ENCODE measurements at places on chromosomes 7 and 10. TPM values are rescaled to one million over a fixed set of nuclear protein-coding genes. Genes with fewer than 3 reads are reported as not detected.

- DNase-seq = no peak
Observed at GRCh38 chr7:127822822-127823508, 171.0 kb downstream of the SND1 start.

Gene OPALIN
- not detected for total RNA-seq

- no peak for DNase-seq
Observed at GRCh38 chr7:7249814-7250213, 67.5 kb downstream of the C1GALT1 start.

- no peak for DNase-seq
Observed at GRCh38 chr7:121385800-121386179, 10.3 kb downstream of the FAM3C start.

DNA sequence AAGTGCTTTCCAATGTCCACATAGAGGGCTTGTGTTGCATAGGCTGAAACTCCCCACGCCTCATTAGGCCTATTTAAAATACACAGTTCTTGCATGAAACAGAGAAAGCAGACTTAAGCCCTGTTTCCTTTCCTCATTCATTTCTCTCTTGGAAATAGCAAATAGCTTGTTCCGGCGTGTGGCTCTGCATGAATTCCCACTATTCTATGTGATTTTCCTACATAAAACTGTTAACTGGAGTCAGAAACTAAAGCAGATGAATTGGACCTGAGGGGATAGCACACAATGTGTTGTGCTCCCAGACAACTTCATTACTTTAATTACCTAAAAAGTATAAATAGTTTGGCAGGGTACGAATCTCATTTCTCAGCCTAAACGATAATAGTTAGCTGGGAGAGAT, 981.5 kb downstream of the SORCS1 start:
- DNase-seq = no peak

DNA sequence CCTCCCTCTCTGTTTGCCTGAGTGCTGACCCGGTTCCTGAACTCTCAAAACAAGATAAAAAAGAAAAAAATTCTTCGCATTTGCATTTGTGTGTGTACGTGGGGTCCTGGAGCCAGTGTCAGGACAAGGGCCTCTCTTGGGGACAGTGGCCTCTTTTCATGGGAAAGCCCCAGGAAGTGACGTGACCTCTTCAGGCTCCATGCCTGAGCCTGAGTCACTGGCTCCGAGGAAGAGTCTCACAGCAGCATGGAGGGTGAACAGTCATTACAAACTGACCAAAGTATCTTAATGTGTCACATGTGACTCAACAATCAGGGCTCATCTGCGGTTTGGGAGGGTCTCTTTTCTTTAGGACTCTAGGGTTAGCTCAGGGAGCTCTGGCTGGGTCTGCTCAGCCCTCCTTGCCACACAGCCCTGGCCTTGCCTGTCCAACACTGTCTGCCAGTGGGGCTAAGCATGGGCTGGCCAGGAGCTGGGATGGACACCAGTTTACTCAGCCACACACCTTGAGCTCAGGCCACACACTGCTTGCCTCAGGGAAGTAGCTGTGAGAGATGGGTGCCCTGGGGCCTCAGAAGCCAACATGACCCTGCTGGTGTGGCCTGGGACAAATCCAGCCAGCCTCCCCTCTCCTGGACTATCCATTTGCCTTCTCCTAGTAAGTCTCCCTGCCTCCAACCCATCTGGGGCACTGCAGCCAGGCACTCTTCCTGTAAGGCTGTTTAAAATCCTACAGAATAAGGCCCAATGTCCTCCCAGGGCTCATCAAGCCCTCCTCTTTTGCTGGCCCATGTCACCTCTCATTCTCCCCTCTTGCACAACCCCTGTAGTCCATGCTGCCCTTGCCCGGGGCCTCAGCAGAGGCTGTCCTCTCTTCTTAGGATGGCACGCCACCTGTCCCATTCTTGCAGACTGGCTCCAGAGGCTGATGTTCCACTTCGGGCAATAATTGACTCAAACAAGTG, 10.5 kb downstream of the TMEM273 start:
- peak; percentile 63 for DNase-seq

Gene DHTKD1
- total RNA-seq = 25.4 TPM

DNA sequence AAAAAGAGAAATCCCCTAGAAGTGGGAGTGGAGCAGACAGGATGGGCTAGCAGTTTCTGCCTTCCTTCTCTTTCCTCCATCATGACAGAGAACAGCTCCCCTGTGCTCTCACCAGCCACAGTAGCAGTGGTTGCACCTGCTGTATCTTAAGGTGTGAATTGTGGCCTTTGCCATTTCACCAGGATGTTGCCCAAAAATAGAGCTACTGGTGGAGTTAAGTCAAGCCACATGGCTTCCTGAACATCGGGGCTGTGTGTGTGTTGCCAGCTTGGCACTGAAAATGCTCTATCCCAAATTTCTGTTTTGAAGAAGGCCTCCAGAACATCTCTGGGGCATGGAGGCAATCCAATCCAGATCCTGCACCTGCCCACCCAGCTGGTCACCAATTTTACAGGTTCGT, 348.7 kb downstream of the EXOC4 start:
- DNase-seq = no peak

Gene LRRC4
- total RNA-seq = 1.1 TPM

Gene PAPSS2
- 24.4 TPM for total RNA-seq

DNA sequence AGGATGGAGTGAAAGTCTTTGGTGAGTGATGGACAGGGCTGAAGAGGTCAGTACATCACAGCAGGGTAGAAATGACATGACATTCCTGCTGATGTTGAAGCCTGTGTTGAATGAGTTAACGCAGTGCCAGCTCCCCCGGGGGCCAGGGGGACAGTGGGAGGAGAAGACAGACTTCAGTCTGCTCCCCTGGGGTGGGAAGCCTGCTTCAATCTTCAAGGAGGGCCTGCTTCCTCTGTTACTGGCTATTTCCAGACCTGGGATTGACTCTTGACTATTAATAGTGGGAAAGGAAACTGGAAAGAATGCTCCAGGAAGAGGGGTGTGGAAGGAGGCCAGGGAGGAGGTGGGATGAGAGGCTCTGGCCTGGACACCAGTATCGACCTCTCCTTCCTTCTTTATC, 27.2 kb downstream of the PODXL start:
- no peak for DNase-seq

- no peak for DNase-seq
Observed at GRCh38 chr7:80151274-80151665, 16.6 kb downstream of the GNAI1 start.

DNA sequence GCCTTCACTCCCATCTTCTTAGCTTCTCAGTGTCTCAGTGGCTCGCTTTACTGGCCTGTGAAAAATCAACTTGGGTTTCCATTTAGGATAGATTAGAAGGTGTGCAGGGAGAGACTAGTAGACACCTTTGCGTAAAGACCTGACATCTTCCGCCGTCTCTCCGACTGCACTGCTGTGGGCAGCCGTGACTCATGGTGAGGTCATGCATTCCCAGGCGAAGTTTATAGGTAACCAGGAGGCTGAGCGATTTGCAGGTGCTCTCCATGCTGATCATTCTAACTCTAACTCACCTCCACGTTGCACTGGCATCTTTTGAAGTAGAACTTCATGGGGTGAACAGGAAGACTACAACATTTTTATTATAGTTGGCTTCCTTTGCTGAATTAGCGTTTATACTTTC, 68.0 kb upstream of the ZNF438 start:
- peak; percentile 92 for DNase-seq

Gene LDB3
- not detected for total RNA-seq

Gene MET
- total RNA-seq = 155 TPM

DNA sequence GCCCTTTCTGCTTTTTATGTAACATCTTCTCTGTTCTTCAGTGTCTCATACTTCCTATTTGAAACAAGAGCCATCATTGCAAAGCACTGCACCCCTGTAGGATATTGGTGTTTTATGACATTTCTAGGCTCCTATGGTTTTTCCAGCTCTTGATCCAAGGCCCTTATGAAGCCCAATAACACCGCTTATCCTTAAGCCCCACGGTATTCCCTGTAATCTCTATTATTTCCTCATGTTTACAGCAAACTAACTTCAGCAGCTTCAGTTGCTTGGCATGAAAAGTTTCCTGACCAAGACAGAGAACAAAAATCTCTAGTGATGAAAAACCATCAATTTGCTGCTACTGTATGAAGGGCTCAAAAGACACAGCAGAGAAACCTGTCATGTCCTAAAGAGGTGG, 34.1 kb upstream of the TES start:
- DNase-seq = no peak

Gene TRPV5
- total RNA-seq = not detected

Gene AASS
- 11.9 TPM for total RNA-seq

DNA sequence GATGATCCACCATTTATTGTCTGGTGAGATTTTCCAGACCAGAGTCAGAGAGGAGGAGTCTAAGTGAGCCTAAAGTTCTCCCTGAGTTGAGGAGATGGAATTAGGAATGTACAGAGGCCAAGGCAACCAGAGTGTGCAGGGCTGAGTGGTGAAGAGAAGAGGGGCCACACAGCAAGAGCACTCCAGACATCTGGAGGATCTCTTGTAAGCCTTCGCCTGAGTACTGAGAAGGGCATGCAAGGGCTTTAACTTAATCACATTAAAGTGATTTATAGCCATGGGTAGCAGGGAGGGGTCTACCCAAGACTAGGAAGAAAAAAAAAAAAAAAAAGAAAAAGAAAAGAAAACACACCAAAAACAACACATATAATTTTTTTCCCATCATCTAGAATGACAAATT, 1190.4 kb downstream of the GATA3 start:
- no peak for DNase-seq

DNA sequence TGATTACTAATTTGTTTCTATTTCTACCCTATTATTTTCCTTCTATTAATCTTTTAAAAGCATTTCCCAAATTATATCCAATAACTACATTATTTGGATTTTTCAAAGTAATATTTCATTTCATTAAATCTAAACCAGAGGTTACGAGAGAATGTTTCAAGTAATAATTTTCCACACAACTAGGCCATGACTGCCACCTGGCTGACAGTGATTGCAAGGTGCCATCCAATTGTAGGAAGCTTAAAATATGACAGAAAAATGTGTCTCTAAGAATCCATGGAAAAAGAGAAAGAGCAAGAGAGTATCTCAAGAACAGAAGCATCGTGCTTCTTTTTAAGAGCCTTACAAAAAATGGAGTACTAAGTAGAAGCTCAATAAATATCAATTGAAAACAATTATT, 48.7 kb downstream of the TPK1 start:
- DNase-seq = no peak

DNA sequence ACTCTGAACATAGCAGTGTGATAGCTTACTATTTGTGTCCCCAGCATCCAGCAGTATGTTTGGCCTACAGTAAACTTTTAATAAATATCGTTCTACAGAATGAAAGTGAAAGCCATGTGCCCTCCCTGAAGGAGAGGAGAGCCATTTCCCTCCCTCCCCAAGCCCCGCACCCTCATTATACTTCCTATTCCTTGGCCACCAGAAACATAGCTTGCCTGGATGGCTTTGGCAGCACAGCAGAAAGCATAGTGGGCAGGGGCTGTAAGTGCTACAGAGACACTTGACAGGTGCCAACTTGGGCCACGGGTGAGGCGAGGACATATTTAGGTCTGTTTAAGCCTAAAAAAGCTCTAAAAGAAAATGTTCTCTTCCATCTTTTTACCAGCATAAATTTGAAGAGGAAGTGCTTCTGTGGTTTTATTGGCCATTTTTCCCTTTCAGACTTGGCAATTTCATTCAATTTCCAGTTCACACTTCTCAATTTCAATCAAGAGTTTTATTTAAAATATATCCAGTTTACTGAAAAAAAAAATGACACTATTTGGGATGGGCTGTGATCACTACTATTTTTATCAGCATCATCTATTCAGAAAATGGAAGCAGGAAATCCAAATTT, 12.7 kb downstream of the HHEX start:
- DNase-seq = no peak

- no peak for DNase-seq
Observed at GRCh38 chr7:43511769-43512515, 71.0 kb upstream of the STK17A start.

DNA sequence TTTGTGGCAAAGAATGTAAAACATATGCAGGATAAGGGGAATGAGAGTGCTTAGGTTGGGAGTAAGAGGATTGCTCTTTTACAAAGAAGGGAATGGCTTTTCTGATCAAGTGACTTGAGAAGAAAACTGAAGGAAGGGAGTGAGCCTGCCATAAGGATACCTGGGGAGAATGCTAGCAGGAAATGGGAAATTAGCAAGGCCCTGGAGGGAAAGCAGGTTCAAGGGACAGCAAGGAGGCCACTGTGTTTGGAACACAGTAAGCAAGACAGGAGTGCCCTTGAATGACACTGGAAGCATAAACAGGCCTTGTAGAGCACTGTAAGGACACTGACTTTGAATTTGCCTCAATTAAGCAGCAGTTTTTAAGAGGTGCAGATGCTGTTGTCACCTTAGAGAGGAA, 1069.9 kb downstream of the DNAJB9 start:
- no peak for DNase-seq

- DNase-seq = no peak
Observed at GRCh38 chr7:150322833-150323681, at the start of the genes ACTR3C and LRRC61. Gene ACTR3C, minus strand, starts transcription at chr7:150323545. Its CDS starts 28,249 bp downstream, at chr7:150295296. Gene LRRC61, plus strand, starts transcription at chr7:150323355. Its CDS starts 13,507 bp downstream, at chr7:150336862.

GRCh38 chr7:132347123-132347522, 229.1 kb downstream of the PLXNA4 start:
- no peak for DNase-seq

DNA sequence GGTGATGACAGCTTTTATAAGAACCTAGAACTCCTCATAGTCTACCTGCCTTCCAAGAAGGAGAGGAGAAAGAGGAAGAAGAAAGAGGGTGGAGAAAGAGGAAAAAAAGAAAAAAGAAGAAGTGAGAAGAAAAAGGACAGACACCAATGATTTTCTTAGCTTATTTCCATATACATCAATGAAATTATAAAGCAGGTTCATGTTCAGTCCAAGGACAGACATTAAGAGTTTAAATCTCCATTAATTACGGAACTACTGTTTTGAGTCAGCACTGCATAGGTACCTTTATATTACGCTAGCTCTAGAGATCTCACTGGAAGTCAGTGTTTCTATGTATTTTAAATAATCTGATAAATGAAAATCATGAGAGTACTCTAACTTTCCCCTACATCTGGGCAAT, 309.0 kb upstream of the HGF start:
- DNase-seq = no peak

Gene A1CF
- total RNA-seq = not detected

DNA sequence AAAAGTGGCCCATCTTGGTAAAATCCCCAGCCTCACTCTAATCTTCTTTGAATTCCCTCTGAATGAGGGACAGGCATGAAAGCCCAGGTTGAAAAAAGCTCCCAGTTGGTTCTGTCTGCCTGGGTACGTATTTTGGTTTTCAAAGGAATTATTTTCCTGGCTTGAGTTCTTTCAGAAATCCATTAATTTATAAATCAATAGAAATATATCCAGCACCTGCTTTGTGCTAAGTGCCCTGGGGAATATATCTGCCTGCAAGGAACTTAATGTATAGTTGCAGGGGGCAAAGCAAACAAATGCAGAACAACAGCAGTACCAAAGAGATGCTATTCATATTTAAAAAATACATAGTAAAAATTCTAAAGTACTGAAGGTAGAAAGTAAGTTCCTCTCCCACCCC, 362.7 kb downstream of the REEP3 start:
- DNase-seq = no peak

Gene ZNF365
- total RNA-seq = 2.0 TPM

DNA sequence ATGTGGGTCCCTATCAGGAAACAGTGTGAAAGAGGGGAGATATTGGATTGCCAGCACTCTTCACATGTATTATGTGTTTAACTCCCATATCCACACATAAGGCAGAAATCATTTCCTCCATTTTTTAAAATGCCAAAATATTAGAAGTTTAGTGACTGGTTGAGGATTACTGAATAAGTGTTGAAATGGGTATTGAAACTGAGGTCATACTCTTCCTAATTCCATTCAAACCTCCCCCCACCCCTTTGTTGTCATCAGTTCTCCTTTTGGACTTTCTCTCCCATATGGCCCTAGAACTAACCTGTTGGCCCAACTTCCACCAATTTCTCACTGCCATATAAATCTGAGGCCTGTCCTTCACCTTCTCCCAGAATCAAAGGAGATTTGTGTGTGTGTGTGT, 81.6 kb downstream of the EVX1 start:
- DNase-seq = no peak
